Tibial nerve (tissue), 4 donors: ENCODE measurements at places on chromosomes 3 and 15. TPM values are rescaled to one million over a fixed set of nuclear protein-coding genes. Genes with fewer than 3 reads are reported as not detected.
A peak's percentile ranks its signal among the peaks of the same experiment; 100 is the strongest.

DNA sequence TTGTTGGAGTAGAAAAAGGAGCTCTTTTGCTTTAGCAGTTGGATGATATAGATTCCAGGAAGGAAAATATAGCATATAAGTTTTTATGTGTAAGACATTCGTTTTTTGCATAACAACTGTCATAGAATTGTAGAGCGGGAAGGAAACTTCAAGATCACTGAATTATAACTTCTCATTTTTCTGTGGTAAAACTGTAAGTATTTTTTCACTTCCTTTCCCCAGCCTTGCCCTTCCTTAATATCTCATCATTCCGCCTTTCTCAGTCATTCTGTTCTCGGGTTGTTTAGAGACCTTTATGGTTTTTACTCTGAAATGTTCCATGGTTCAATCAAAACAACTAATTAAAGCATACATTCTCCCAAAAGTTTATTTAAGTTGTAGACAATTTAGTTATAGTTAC, 1.1 kb downstream of the EAF2 start:
- no peak overlapping the region for H3K27ac ChIP-seq
- DNase-seq: no peak
- no peaks in the 10 kb centered on the region for H3K4me1 ChIP-seq
- H3K4me3 ChIP-seq: peak overlapping the region; percentile 77
- H3K36me3 ChIP-seq: no peaks in the 10 kb centered on the region

The SPATA12 gene
- not detected for total RNA-seq

GRCh38 chr15:65044724-65045481, at the start of gene SLC51B:
Gene SLC51B (plus strand): TSS chr15:65045387. CDS start chr15:65050005, 4,618 bp downstream.
- H3K36me3 ChIP-seq: no peaks in the 10 kb centered on the region
- H3K4me3 ChIP-seq: no peak within 1 kb of the TSS
- no peak within 1 kb of the TSS for H3K27ac ChIP-seq
- DNase-seq: no peak
- H3K4me1 ChIP-seq: peaks cover 37% of the 10 kb centered on the region

- no peaks in the 10 kb centered on the region for H3K36me3 ChIP-seq
- no peak for DNase-seq
- no peak overlapping the region for H3K27ac ChIP-seq
- H3K27me3 ChIP-seq: no peaks in the 10 kb centered on the region
- H3K4me3 ChIP-seq: no peak overlapping the region
These were observed 170.5 kb downstream of the PYDC2 start for GRCh38 chr3:191631496-191631895.

- DNase-seq: no peak
- no peak overlapping the region for H3K4me3 ChIP-seq
- H3K27me3 ChIP-seq: peaks cover 51% of the 10 kb centered on the region
- H3K27ac ChIP-seq: no peak overlapping the region
- no peaks in the 10 kb centered on the region for H3K36me3 ChIP-seq
These were observed 17.2 kb upstream of the ADIPOQ start for GRCh38 chr3:186825294-186825821.

DNA sequence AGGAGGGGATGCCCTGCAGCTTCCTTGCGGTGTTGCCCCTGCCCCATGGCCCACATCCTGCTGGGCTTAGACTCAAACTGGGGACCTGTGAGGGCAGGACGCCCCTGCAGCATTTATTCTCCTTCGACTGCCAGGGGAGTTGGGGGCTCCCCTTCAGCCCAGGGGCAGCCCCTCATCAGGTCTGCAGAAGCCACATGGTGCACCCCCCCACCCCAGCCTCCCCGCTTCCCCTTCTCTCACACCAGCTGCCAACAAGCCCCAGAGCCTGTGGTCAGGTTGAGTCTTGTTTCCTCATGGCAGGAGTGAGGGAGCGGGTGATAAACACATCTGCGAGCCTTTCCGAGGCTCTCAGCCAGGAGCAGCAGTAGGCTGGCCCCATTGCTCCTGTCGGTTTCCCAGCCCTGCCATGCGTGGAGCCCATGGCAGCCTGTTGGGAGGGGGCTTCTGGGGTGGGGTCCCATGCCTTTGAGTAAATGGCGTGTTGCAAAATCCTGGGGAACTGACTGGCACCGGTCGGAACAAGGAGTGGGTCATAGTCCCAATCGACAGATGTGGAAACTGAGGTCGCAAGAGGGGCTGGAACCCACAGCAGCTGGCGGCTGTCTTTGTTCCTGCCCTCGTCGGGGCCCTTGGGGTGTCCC, 27.8 kb downstream of the WNT7A start:
- no peak overlapping the region for H3K27ac ChIP-seq
- H3K4me3 ChIP-seq: no peak overlapping the region

DNA sequence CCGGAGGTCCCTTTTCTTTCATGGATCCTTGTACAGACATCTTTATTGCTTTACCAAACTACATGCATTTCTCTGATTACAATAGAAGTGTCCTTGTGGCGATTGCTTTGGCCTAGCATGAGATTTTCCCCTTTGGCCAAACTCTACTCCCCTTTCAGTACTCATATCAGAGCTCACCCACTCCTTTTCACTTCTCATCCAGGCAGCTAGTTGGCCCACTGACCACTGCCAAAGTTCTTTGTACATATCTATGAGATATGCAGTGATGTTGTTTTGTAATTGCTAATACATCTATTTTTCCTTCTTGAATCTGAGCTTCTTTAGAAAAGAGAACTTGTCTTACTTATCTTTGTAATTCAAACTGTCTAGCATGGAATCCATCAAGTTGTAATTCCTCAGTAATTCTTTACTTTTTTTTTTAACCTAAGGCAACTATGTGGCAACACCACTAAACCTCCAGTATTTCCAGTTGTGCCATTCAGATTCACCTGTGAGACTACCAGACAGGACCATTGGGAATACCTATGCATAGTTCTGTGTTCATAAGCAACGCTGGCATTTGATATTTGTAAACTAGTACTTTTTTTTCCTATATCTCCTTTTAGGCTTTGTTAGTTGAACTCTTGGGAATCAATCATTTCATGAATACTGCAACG, 39.2 kb downstream of the AADACL2 start:
- no peak overlapping the region for H3K4me3 ChIP-seq
- peaks cover 10% of the 10 kb centered on the region for H3K4me1 ChIP-seq
- H3K27me3 ChIP-seq: no peaks in the 10 kb centered on the region
- no peak for DNase-seq

The SLC2A2 gene
- not detected for total RNA-seq

The FBXO40 gene
- not detected for total RNA-seq

DNA sequence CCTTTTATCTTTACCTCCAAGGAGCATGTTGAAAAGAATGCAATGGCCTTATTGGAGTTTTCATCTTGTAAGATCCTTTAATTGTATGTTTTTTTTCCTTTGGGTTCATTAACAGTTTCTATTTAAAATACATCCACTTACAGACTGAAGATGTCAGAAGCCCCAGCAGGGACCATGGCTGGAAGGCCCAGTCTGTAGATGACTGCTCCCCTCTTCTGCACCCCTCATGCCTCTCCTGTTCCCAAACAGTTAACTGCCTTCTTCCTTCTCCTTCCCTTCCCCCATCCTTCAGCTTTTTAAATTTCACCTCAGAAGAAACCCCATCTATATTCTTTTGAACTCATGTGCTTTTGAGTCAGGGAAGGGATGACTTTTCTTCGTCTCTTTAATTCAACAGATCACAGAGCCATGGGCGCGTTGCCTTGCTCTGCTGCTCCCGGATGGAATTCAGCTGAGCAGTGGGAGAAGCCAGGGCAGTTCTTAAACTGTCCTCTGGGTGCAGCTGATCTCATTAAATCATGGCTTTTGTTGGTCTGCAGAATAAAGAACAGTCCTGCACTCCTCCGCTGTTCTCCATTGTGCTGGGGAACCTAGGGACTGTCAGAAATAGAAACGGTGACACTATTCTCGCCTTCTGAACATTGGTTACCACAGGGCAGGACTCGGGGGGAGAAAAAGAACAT, 71.5 kb upstream of the EIF1B start:
- H3K27ac ChIP-seq: no peak overlapping the region
- peaks cover 24% of the 10 kb centered on the region for H3K36me3 ChIP-seq
- no peaks in the 10 kb centered on the region for H3K27me3 ChIP-seq
- no peak for DNase-seq
- no peaks in the 10 kb centered on the region for H3K4me1 ChIP-seq

DNA sequence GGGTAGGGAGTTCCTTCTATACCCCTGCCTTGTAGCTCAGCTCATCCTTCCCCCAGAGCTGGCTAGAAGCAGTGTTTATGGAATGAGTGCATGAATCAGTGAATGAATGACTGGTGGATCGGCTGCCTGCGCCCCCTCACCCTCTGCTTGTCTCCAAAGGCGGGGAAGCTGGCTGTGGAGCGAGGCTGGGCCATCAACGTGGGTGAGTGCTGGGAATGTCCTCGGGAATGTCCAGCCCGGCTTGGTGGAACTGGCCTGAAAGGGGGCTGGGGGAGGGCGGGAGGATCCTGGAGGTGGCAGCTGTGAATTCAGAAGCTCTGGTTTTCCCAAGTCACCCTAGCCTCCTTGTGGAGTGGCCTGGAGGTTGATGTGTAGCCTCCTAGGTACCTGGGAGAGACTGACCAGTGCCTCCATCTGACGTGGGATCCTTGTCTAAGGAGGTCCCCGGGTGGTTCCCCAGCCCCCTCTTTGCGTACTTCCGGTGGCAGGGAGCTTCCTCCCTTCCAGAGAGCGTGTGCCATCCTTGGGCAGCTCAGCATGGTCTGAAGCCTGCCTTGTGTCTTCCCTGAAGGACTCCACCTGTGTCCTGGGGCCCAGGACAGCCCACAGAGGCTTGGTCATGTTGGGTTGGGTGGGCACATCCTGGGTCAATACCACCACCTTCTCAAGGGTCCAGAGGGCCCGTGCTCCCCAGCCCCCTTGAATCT, 18.4 kb downstream of the HDAC11 start:
- H3K27me3 ChIP-seq: no peaks in the 10 kb centered on the region
- no peak for DNase-seq
- H3K27ac ChIP-seq: peak overlapping the region; percentile 66
- H3K36me3 ChIP-seq: no peaks in the 10 kb centered on the region

The SLC4A7 gene
- total RNA-seq: 29.9 TPM

The CP gene
- 19.7 TPM for total RNA-seq

DNA sequence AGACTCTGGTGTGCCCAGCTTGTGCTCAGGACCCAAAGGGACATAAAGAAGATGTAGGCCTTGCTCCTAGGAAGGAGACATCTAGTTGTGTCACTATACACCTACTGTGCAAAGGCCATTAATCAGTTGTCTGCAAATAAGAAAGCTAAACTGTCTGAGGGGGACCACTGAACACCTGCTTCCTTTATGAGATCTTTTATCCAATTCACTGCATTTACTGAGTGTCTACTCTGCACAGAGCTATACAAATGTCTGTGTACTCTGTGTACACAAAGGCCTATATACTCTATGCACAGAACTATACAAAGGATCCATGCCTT, 124.8 kb downstream of the CTNNB1 start:
- H3K27me3 ChIP-seq: no peaks in the 10 kb centered on the region
- H3K36me3 ChIP-seq: no peaks in the 10 kb centered on the region
- no peaks in the 10 kb centered on the region for H3K4me1 ChIP-seq

The CHL1 gene
- 191 TPM for total RNA-seq

GRCh38 chr15:70461992-70462391, 301.4 kb downstream of the UACA start:
- no peaks in the 10 kb centered on the region for H3K27me3 ChIP-seq
- no peaks in the 10 kb centered on the region for H3K36me3 ChIP-seq
- DNase-seq: no peak
- H3K27ac ChIP-seq: no peak overlapping the region
- no peak overlapping the region for H3K4me3 ChIP-seq

GRCh38 chr3:170542704-170543103, 43.2 kb downstream of the SLC7A14 start:
- no peak overlapping the region for H3K4me3 ChIP-seq
- no peak overlapping the region for H3K27ac ChIP-seq
- no peaks in the 10 kb centered on the region for H3K36me3 ChIP-seq
- DNase-seq: no peak
- no peaks in the 10 kb centered on the region for H3K27me3 ChIP-seq
- H3K4me1 ChIP-seq: no peaks in the 10 kb centered on the region

DNA sequence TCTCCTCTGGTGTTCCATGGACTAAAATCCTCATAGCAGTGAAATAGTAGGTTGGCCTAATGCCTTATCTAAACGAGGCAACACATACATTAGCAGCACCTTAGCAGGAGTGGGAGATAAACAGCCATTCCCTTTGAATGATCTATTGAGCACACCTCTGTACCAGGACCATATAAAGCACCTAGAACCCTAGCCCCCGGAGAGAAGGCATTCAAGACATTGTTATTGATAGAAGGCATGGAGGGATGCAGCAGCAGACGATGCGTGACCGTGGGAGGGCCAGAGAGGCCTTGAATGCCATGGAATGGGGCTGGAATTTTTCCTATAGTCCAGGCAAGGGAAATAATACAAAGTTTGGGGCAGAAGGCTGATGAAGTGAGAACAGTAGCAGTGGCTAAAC, 6.6 kb upstream of the SEMA5B start:
- no peaks in the 10 kb centered on the region for H3K36me3 ChIP-seq
- DNase-seq: no peak
- no peaks in the 10 kb centered on the region for H3K4me1 ChIP-seq
- H3K27me3 ChIP-seq: no peaks in the 10 kb centered on the region
- H3K4me3 ChIP-seq: no peak overlapping the region

DNA sequence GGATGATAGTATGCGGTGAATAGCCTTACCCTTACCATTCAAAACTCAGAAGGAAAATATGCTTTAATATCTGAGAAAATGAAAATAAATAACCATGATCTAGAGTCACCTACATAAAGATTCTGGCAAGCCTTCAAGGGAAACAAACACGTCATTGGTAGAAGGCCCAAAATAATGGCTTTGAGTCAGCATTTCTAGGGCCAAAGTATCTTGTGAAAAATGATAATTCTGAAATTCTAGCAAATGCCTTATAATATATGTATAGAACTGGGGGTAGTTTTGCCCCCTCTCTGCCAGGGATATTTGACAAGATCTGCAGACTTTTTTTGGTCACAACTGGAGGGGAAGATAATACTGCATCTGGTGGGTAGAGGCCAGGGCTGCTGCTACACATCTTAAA, 15.4 kb downstream of the PLSCR1 start:
- H3K4me1 ChIP-seq: no peaks in the 10 kb centered on the region
- H3K27me3 ChIP-seq: no peaks in the 10 kb centered on the region
- no peaks in the 10 kb centered on the region for H3K36me3 ChIP-seq

The ESYT3 gene
- 9.4 TPM for total RNA-seq

The CIP2A gene
- total RNA-seq: 2.7 TPM

The CLDN18 gene
- not detected for total RNA-seq

The ZPLD1 gene
- not detected for total RNA-seq

The RBPMS2 gene
- 1.7 TPM for total RNA-seq

The GRK7 gene
- total RNA-seq: not detected

The XIRP1 gene
- not detected for total RNA-seq

The CCR8 gene
- not detected for total RNA-seq

DNA sequence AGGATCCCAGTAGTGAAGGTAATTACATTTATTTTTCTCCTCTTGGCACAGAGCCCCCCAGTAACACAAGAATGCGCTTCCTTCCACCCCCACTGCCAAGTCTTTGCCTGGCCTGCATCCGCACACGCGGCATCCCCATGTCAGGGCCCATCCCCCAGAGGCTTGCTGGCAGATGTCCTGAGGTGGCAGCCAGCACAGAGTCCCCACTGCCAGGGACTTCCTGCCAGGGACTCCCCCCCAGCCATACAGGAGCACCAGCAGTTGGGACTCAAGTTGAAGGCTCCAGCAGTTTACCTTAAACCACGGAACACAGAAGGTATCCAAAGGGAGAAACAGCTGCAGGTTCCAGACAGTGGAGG, 41.0 kb downstream of the MEGF11 start:
- H3K36me3 ChIP-seq: no peaks in the 10 kb centered on the region
- no peak for DNase-seq
- no peak overlapping the region for H3K4me3 ChIP-seq
- no peaks in the 10 kb centered on the region for H3K4me1 ChIP-seq
- no peak overlapping the region for H3K27ac ChIP-seq

The MYRIP gene
- 9.3 TPM for total RNA-seq

GRCh38 chr3:136956971-136957370, 812 bp upstream of the IL20RB start:
- no peaks in the 10 kb centered on the region for H3K27me3 ChIP-seq
- H3K4me3 ChIP-seq: no peak overlapping the region
- no peaks in the 10 kb centered on the region for H3K36me3 ChIP-seq
- H3K27ac ChIP-seq: no peak overlapping the region
- no peak for DNase-seq
